ENCODE measurements at places on chromosomes 2 and 18.

DNA sequence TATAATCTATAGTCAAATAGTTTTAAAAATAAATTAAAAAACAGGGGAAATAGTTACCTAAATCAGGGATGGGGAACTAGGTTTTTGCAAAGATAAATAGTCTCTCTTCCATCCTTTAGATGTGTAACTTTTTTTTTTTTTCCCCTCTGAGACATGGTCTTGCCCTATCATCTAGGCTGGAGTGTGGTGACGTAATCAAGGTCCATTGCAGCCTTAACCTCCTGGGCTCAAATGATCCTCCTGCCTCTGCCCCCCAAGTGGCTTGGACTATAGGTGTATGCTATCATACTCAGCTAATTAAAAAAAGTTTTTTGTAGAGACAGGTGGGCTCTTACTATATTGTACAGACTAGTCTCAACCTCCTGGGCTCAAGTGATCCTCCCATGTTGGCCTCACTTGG, 316.5 kb downstream of the CCDC85A start:
- no peak for DNase-seq

- DNase-seq = no peak
These were observed 49.8 kb downstream of the FBLN7 start for GRCh38 chr2:112187805-112188596.

DNA sequence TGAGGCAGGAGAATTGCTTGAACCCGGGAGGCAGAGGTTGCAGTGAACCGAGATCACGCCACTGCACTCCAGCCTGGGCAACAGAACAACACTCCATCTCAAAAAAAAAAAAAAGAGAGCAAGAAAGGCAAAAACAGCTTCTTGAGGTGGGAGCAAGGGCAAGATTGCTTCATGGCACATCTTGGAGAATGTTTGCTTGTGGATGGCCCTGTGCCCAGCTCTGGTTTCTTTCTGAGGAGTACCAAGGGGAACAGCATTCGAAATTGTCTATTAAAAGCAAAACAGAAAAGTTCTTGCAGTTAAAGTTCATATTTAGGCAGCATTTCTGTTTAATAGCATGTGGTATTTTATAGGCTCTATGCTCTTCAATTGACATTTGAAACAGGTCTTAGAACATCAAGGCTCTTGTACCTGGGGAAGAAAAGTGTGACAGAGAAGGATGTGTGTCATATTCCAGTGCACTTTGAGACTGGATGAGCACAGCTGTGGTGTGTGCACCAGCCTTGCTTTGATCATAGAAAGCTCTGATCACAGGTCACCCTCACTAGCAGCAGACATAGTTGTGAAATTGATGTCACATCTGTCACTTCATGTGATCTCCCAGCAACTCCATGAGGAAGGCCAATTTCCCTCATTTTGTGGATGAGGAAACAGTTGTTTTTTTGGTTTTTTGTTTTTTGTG, 154.3 kb downstream of the UXS1 start:
- no peak for DNase-seq

- DNase-seq = no peak
These were observed 389.0 kb upstream of the ETAA1 start for GRCh38 chr2:67008155-67008554.

DNA sequence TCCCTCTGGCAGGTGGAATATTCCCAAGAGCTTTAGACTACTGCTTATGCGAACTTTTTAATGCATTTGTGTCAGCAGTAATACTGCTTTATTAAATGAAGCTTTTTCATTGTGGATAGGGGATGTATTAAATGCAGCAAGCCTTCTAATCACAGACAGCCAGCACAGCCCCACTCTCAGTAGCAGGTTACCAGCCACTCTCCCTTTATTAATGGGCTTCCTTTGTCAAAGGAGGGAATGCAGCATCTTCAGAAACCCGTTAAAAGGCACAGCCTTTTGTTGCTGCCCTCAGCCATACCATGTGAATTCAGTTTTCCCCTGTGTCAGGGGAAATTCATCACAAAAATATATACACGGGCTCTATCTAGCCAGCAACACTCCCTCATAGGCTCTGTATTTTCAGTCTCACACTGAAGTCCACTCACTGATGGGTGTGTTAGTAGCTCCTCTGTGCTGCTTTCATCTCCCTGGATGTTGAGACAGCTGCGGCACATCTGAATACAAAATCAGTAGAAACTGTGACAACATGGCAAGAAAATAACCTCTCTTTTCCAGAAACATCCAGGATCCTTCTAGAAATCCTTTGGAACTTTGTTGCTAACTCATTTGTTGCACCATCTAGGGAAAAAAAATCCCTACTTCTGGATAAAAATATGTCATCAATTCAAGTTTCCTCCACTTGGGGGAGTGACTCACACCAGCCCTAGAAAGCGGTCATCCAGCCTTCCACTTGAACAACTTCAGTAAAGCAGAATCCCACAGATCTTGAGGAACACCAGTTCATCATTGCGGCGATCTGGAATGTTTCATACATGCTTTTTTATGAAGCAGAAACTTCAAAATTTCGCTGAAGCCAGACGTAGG, 48.4 kb downstream of the LRRTM1 start:
- peak; percentile 44 for DNase-seq

Measured in SK-N-DZ (cell line).